Mesendoderm (in vitro differentiated cells): ENCODE measurements at places on chromosomes 1 and 21.

GRCh38 chr1:67482733-67483482 is 52.7 kb upstream of the SERBP1 start:
- no peak for DNase-seq

DNA sequence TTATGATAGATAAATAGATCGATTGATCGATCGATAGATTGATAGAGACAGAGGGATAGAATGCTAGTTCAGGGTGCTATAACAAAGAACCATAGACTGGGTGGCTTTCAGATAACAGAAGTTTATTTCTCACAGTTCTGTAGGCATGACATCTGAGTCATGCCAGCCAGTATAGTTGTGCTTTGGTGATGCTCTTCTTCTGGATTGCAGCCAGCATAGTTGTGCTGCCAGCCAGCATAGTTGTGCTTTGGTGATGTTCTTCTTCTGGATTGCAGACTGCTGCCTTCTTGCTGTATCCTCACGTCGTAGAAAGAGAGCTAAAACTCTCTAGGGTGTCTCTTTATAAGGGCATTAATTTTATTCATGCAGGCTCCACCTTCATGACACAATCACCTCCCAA is 860.8 kb downstream of the BRINP3 start:
- DNase-seq = peak; percentile 23

GRCh38 chr1:164433141-164433817 is 125.7 kb upstream of the PBX1 start:
- DNase-seq = no peak

GRCh38 chr1:30229557-30229956 is 493.8 kb downstream of the MATN1 start:
- DNase-seq = no peak

GRCh38 chr1:150749720-150750311 is 15.8 kb downstream of the CTSS start:
- no peak for DNase-seq

DNA sequence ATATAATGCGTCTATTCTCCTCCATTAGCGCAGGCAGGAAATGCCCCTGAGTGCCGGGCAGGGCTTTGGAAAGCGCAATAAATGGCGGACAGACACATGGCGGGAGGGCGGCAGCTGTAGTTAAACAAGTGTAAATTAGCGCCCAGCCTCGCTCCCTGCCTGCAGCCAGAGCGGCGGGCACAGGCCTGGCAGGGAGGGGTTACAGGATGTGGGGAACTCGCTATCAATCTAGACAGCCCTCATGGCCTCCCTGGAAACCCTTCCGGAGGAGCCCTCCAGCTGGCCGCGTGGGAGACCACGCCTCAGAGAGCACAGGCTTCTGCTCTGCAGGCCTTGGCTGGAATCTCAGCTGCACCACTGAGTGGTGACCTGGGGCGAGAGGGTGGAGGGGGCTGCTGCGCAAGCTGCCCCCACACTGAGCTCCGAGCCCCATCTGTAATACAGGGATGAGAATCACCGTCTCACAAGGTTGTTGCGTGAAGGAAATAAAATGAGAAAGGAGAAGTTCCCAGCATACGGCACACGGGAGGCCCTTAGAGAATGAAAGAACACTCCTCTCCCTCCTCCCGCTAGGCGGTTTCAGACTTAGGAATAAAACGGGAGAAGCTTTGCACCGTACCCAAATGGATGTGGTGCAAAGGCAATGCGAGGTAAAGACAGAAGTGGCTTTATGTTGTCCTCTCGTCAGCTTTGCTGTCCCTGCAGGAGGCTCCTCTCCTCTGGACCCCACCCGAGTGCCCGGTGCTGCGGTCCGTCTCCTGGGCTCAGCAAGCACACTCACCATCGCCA is 167.2 kb upstream of the POU3F1 start:
- no peak for DNase-seq

DNA sequence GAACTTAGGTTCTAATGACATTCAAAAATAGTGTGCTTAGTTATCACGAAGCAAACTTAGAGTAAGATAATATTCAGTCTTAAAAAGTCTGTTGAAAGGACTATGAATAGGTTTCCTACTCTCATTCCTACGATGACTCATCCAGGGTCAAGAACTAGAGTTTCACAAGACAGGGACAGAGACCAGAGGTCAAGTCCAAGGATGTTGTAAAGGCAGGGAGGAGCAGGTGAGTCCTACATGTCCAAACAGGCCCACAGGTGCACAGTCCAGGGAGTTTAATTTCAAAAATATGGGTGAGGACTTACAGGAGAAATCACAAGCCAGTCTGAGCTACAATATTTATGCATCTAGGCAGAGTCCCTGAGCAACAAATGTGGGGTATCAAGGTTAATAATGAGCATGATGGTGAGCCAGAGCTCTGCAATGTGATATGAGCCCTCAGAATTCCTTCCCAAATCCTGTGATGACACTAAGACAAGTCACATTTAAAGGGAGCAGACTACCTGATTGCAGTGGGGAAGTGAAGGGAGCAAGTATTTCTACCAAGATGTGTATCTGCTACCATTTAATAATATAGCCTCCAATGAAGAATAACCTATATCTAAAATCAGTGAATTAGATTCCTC is 100.0 kb upstream of the NRIP1 start:
- no peak for DNase-seq

GRCh38 chr1:40303051-40303771 is 13.9 kb downstream of the COL9A2 start:
- no peak for DNase-seq

DNA sequence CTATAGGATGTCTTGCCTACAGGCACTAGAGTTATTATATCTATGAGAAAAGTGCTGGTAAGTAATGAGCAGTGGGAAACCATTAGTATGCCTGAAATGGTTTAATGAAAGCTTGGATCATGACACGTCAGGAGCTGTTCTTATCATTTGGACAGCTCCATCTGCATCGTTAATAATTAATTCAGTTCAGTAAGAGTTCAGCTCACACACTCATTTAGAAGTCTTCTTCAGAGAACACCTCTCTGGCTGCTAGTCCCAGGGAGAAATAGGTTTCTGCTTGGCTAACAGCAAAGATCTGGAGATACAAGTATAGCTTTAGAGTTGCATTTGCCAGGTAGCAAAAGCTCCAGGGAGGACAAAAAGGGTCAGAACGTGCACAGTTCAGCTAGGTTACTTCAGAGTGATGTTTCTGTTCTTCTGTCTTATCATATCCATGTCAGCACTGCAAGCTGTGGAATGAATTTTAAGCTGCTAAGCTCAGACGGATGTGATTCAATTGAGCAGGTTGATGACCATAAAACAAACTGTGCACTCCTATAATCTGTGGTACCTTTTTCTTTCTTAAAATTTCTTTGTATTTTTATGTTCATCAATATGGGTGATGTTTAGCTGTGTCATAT is 173.6 kb downstream of the ADGRL2 start:
- no peak for DNase-seq

DNA sequence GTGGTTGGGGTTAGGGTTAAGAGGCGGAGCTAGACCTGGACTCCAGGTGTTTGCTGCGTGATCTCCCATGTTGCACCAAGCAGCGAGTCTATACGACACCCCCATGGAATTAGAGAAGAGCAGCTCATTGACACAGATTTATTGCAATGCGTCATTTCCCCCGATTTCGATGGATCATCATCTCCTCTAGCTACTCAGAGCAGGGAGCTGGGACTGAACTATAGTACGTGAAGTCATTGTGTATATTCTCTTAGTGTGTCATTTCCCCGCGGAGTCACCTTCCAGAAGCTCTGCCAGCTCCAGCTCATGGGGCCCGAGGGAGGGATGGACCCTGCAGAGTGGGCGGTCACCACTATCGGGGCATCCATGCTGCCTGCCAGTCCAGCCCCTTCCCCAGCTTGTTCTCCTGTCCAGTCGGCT is 7.5 kb upstream of the C2CD2 start:
- DNase-seq = no peak

- DNase-seq = peak; percentile 13
Observed at GRCh38 chr1:182841368-182841988, 2.3 kb downstream of the DHX9 start.

DNA sequence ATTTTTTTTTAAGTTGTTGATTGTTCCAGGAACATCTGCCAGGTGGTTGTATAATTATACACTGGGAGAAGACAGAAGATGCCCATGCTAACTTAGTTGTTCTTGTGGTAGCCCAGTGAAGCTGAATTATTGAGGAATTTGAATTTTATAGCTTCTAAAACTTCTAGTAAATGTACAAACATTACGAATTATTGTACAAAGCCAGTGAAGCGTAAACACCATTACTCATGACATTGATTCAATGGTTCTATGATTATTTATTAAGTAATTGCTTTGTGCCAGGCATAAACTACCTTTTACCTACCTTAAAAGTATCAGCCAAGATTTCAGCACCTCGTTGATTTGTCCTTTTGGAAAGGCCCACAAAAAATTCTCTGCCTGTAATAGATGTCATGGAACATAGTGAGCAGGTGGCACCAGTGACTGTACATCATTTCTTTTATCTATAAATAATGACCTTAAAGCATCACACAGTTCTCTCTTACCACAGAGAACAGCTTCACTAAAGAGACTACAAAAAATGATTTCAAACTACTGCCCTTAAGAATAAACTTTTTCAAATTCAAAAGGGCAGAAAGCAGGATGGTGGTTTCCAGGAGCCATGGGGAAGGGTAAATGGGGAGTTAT is 74.9 kb upstream of the BCL10 start:
- DNase-seq = no peak

- no peak for DNase-seq
Observed at GRCh38 chr1:42999308-42999707, 40.6 kb upstream of the SLC2A1 start.

- no peak for DNase-seq
Observed at GRCh38 chr1:80582980-80583379, 1217.8 kb upstream of the ADGRL2 start.

GRCh38 chr1:87399701-87400100 is 71.0 kb downstream of the LMO4 start:
- no peak for DNase-seq
